Colonic mucosa (tissue), 4 donors: ENCODE measurements at places on chromosomes 5 and 9. TPM values are rescaled to one million over a fixed set of nuclear protein-coding genes. Genes with fewer than 3 reads are reported as not detected.
A peak's percentile ranks its signal among the peaks of the same experiment; 100 is the strongest.

GRCh38 chr5:167576897-167577296 lies 714.5 kb upstream of the WWC1 start:
- no peak for DNase-seq

The CYFIP2 gene
- 22.4 TPM for total RNA-seq

DNA sequence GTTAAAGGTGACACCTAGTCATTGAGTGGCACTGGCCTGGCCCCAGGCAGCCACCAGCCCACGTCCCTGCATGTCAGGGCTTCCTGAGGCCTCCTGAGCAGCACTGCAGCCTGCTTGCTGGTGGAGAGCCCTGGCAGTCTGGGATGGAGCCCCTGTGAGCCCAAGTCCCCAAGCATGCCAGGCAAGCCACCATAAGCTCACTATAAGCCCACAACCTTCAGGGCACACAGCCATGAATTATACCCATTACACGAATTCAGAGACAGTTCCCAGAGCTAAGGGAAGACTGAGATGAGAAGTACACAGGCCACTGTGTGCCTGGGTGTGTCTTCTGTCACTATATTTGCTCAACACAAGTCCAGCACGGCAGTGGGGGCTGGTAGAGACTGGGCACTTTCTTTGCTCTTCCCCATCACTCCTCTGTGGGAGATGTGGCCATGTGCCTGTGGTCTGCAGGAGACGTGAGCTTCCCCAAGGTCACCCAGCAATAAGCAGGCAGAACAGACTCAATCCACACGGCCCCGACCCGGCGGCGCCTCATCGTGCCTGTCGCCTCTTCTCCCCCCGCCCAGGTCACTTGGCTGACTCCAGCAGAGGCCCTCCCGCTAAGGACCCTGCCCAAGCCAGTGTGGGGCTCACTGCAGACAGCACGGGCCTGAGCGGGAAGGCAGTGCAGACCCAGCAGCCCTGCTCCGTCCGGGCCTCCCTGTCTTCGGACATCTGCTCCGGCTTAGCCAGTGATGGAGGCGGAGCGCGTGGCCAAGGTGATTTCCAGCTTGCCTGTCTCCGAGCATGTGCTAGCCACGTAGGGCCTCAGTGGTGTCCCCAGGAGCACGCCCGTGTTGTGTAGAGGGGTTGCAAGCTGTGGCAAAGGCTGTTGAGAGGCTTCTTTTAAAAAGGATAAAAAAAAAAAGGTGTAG lies 114.8 kb downstream of the WNK2 start:
- no peaks in the 10 kb centered on the region for H3K36me3 ChIP-seq
- H3K4me3 ChIP-seq = no peak overlapping the region
- no peaks in the 10 kb centered on the region for H3K27me3 ChIP-seq
- H3K4me1 ChIP-seq = peaks cover 37% of the 10 kb centered on the region

DNA sequence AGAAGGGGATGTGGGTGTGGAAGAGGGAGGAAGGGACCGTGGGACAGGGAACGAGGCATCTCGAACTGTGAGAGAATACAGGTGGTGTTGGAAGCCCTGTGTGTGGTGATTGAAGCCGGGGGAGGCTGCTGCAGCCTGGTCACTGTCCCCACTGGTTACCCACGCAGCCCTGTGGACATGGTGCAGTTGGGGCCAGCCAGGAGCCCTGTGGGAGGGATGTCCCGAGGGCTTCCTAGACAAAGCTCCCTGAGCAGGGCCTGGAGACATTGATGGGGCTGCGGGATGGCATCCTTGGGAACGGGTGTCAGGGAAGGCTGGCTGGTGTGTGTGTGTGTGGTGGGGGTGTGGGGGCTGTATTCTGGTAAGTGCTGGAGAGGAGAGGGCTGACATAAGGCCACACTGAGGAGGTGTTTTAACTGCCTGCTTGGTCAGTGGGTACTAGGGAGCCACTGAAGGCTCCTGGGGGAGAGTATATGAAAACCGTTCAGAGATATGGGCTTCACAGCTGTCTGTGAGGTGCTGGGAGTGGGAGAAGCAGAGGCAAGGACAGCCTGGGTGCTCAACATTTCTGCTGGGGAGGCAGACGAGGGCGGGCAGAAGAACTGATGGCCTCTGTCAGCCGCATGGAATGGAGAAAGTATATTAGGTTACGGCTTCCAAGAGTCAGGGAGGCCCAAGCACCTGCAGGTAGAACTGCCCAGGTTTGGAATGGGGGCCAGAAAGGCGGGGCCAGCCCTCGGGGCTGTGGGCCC lies 20.0 kb downstream of the WNK2 start:
- H3K36me3 ChIP-seq = no peaks in the 10 kb centered on the region
- DNase-seq = no peak
- H3K27ac ChIP-seq = peak overlapping the region; percentile 44
- no peaks in the 10 kb centered on the region for H3K27me3 ChIP-seq
- peaks cover 34% of the 10 kb centered on the region for H3K4me1 ChIP-seq

The LRRC19 gene
- 130 TPM for total RNA-seq

DNA sequence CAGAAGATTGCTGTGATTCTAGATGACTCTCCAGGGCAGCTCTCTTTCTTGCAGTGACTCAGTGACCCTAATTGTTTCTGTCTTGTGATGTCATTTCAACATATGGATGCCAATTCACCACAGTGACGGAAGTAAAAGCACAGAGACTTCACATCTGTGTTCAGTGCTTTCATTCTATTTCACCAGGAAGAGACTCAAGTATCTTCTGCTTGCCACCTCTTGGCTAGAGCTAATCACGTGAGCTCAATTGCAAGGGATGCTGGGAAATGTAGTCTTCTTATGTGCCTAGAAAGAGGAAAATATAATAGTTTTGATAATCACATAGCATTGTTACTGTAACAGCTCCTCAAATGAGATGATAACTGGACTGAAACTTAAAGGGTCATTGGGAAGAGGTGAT lies 453.3 kb upstream of the KLF4 start:
- H3K27me3 ChIP-seq = no peaks in the 10 kb centered on the region
- H3K4me1 ChIP-seq = no peaks in the 10 kb centered on the region
- no peak overlapping the region for H3K4me3 ChIP-seq
- no peaks in the 10 kb centered on the region for H3K36me3 ChIP-seq

- no peaks in the 10 kb centered on the region for H3K27me3 ChIP-seq
- DNase-seq = no peak
- no peaks in the 10 kb centered on the region for H3K4me1 ChIP-seq
- H3K4me3 ChIP-seq = no peak overlapping the region
- H3K27ac ChIP-seq = no peak overlapping the region
Measured at GRCh38 chr5:72138943-72139521, 31.8 kb downstream of the MAP1B start.

GRCh38 chr9:98790134-98790841 lies 6.1 kb downstream of the ANKS6 start:
- no peaks in the 10 kb centered on the region for H3K4me1 ChIP-seq
- H3K27me3 ChIP-seq = no peaks in the 10 kb centered on the region
- H3K4me3 ChIP-seq = no peak overlapping the region
- no peak for DNase-seq
- H3K27ac ChIP-seq = no peak overlapping the region

The IFNA13 gene
- total RNA-seq = not detected

- H3K4me3 ChIP-seq = no peak overlapping the region
- no peak for DNase-seq
Measured at GRCh38 chr5:85397451-85397850, 1012.8 kb upstream of the EDIL3 start.

DNA sequence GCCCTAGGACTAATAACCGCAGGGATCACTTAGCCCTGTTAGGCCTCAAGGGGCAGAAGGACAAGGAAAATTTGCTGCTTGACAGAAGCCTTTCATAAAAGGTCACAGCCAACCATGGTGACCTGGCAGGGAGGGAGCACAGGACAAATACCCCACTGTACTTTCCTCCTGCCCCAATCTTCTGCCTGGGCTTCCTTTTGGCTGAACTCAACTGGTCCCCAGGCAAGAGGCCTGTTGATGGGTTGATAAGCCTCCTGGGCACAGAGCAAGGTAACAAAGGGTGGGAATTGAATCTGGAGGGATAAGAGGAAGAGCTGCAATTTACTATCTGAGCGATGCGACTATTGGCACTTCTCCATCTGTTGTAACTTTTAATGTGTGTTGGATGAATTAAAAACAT lies 392.9 kb downstream of the RASEF start:
- H3K36me3 ChIP-seq = no peaks in the 10 kb centered on the region
- H3K27me3 ChIP-seq = no peaks in the 10 kb centered on the region
- H3K4me1 ChIP-seq = no peaks in the 10 kb centered on the region
- no peak overlapping the region for H3K4me3 ChIP-seq

GRCh38 chr9:33860200-33860871 lies 43.4 kb downstream of the UBE2R2 start:
- H3K36me3 ChIP-seq = no peaks in the 10 kb centered on the region
- H3K27ac ChIP-seq = no peak overlapping the region
- no peaks in the 10 kb centered on the region for H3K27me3 ChIP-seq
- H3K4me3 ChIP-seq = no peak overlapping the region
- H3K4me1 ChIP-seq = no peaks in the 10 kb centered on the region
- no peak for DNase-seq

DNA sequence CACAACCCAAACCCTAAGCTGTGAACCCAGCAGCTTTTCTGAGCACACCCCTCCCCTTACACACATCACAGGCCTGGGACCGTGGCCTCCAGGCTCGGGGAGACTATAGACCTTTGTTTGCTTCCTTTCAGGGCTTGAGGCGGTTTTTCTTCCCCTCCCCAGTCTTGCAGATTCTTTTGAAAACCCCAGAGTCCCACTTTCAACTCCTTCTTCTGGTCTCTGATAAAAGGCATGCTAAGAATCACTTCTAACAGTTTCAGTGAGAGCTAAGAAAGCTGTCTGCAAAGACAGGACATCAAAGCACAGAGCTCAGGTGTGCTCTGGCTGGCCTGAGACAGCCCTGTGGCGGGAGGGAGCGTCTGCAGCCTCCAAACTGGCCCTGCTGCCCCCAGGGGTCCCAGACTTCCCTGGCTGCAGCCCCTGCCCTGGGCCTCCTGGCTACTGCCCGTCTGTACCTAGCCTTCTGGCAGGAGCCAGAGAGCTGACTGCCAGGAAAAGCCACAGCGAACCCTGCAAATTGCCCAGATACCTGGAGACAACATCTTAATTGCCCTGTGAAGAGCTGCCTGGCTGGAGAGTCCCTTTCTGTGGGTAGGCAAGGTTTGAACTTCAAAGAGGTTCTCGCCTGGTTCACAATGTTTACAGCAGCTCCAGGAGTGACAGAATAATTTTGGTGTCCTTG lies 138.9 kb downstream of the GADD45G start:
- H3K27ac ChIP-seq = no peak overlapping the region
- no peak overlapping the region for H3K4me3 ChIP-seq
- no peaks in the 10 kb centered on the region for H3K27me3 ChIP-seq
- no peaks in the 10 kb centered on the region for H3K4me1 ChIP-seq
- H3K36me3 ChIP-seq = no peaks in the 10 kb centered on the region

The SMIM32 gene
- 20.2 TPM for total RNA-seq
